ENCODE measurements at places on chromosomes 4 and X. TPM values are rescaled to one million over a fixed set of nuclear protein-coding genes. Genes with fewer than 3 reads are reported as not detected.

The MAGEE2 gene
- not detected for total RNA-seq

The NPY1R gene
- 0.10 TPM for total RNA-seq

The ASMT gene
- 0.15 TPM for total RNA-seq

The VEGFC gene
- total RNA-seq: 9.4 TPM

The MAGED2 gene
- 87.7 TPM for total RNA-seq

The DRD5 gene
- 0.03 TPM for total RNA-seq

The ART3 gene
- total RNA-seq: not detected

The RTL3 gene
- total RNA-seq: 0.14 TPM

The SLC4A4 gene
- 1.7 TPM for total RNA-seq

The TKTL2 gene
- total RNA-seq: not detected

The SATL1 gene
- not detected for total RNA-seq

The ZFP92 gene
- 0.53 TPM for total RNA-seq

The LRP2BP gene
- total RNA-seq: 0.17 TPM

The IGSF1 gene
- total RNA-seq: 0.32 TPM

The FGF13 gene
- total RNA-seq: 0.08 TPM

The MXD4 gene
- 20.3 TPM for total RNA-seq

The SLIT2 gene
- not detected for total RNA-seq

The CLDN34 gene
- not detected for total RNA-seq

All from A549 treated with Hydrocortisone at 1 μM for 4 hours (cell line).